Mesenteric fat pad (tissue), 1 donor: ENCODE measurements at places on chromosomes 11 and 22. TPM values are rescaled to one million over a fixed set of nuclear protein-coding genes. Genes with fewer than 3 reads are reported as not detected.

The CSF2RB gene
- total RNA-seq = 13.3 TPM

- DNase-seq = no peak
Measured at GRCh38 chr11:35170503-35170902, 31.5 kb downstream of the CD44 start.

DNA sequence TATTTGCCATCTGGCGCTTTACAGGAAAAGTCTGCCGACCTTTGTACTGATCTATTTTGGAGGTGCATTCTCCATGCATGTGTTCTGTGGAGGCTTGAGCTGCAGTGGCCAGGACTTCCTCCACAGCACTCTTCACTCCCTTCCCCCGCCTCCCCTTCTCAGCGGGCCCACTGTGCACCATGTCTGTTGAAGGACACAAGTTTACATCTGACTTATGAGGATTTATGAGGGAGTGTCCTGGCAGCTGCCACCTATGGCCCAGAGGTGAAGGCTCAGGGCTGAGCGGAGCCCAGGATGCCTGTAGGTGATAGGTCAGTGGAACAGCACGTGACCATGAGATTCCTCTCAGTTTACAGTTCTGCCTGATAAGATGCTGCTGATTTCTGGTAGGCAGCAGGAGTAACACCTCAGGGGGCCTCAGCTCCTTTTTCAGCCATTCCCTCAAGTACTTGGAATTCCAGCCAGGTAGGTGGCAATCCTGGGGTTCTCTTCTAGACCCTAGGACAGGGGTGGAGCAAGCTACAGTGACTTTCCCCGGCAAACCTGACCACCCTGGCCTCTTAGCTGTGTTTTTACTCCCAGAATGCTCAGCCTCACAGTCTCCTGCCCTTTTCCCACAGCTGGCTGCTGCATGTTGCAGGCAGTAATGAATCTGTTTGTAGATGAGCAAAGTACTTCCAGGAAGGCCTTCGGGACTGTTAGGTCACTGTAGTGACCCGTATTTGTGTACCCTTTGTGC is 59.9 kb downstream of the PPFIBP2 start:
- DNase-seq = no peak

GRCh38 chr22:24982301-24983056 is 30.0 kb downstream of the KIAA1671 start:
- DNase-seq = no peak
